ENCODE measurements at places on chromosomes 5 and 9. TPM values are rescaled to one million over a fixed set of nuclear protein-coding genes. Genes with fewer than 3 reads are reported as not detected.

Gene FOXD4L5
- total RNA-seq: 0.22 TPM

Gene PCDHGA5
- 0.52 TPM for total RNA-seq

Gene HSD17B3
- total RNA-seq: 0.75 TPM

Gene IRF1
- 35.6 TPM for total RNA-seq

Gene PCDHB3
- total RNA-seq: 21.6 TPM

Gene ACOT12
- not detected for total RNA-seq

Gene FST
- total RNA-seq: 12.7 TPM

DNA sequence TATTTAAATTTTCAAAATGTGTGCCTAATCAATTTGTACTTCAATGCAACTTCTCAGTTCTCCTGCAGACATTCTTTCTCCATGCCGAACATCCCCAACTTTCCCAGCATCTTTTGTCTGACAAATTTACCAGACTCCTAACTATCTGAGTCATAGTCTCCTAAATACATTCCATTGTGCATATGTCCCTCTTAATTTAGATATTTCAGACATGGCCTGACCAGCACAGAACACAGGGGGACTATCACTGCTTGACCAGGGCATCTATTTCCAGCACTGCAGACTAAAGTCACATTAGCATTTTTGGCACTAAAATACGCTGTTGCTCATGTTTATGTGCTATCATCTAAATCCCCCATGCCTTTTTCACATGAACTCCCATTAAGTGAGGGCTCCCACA lies 71.9 kb downstream of the ITGA1 start:
- DNase-seq: no peak

DNA sequence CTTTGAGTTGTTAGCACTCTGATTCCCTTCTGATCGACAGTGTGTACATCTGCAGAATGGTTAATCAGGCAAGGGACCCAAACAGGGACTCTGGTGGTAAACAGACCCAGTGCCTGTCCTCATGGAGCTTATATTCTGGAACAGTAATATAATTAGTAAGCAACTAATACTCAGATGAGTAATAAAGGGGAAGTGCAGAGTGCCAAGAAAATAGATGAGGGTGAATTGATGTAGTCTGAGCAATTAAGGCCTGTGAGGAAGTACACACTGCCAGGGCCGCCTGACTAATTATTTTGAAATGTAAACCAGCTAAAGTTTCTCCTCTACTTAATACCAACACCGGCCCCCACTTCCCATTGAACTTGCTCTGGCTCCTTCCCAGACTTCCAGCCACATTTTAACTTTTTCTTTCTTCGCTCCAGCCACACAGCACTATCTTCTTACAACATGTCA lies 4.2 kb downstream of the DHX29 start:
- DNase-seq: no peak

DNA sequence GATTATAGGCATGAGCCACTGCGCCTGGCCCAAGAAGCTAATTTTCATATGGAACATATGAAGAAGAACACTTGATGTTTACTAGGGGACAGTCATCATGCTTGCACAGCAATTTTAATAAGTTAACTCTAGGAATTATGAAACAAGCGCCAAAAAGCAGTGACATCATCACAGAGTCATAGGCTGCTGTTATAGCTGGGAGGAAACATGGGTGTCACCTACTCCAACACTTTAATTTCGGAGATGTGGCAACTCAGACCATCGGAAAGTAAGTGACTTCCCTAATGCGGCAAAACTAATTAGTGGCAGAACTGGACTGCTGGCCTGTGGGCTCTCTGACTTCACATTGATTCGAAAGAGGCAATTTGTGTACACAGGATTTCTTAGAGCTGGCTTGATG lies 38.1 kb upstream of the EQTN start:
- DNase-seq: no peak

- no peak for DNase-seq
Measured at GRCh38 chr5:137791387-137791786, 37.2 kb upstream of the HNRNPA0 start.

- no peak for DNase-seq
Measured at GRCh38 chr5:36669015-36669651, 62.7 kb downstream of the SLC1A3 start.

GRCh38 chr9:31078175-31078574 lies 1306.3 kb upstream of the ACO1 start:
- DNase-seq: no peak

DNA sequence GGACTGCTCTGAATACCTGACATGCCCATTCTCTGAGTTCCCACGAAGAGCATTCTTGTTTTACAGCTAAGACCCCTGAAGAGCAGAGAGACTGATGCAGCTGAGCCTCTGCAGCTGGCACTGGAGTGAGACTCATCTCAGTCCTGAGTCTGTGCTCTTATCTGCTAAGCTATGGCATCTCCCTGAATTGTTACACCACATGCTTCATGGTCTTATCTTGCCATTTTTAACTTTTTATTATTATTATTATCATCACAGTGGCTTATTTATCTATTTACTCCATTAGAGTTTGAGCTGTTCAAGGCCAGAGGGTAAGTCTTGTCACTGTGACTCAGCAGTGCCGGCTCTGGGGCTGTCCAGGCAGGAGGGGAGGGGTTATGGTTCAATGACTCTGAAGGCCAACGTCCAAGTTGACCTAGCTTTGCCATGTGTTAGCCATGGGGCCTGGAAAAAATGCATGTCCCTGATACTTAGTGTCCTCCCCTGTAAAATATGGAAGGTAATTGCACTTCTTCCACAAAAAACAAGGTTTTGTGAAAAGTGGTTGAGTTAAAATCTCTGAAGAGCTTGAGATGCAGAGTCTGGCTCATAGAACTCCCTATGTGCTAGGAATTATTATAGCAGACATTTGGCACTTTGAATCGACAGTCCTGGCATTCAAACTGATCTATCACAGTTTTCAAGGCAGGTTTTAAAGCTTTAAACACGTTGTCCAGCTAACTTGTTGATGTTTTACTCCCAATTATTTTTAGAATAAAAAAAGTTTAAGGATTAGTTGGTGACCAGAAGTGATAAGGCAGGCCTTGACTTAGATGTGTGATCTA lies 94.6 kb downstream of the ALDH1A1 start:
- DNase-seq: no peak

GRCh38 chr9:105346273-105346672 lies 101.6 kb upstream of the FSD1L start:
- no peak for DNase-seq

DNA sequence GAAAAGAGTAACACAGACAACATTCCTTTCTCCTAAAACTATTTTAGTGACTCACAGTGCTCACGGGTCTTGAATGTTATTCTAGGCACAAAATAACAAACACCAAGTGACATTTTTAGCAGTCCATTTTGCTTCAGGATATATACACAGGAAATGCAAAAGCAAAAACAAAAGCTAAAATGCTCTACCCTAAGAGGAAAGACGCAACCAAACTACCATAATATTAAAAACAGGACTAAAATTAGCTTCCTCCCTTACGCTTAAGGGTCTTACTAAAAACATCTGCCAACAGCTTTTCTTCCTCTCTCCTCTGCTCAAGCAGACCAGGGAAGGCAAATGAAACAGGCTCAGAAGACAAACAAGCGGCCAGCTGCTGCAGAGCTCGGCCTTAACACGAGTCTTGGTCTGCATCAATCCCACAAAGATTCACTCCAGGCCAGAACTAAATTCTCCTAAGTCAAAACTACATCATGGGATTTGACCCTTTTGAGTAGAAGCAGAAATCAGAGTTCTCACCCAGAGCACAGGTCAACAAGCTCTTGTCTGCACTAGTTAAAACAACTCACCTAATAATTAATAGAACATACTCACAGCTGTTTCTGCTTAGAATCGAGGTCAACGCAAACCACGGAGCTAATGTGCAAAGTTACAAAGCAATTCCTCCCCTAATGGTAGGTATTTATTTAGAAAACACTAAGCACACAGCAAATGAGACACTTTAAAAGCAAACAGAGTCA lies 62.3 kb downstream of the RAPGEF1 start:
- DNase-seq: no peak

DNA sequence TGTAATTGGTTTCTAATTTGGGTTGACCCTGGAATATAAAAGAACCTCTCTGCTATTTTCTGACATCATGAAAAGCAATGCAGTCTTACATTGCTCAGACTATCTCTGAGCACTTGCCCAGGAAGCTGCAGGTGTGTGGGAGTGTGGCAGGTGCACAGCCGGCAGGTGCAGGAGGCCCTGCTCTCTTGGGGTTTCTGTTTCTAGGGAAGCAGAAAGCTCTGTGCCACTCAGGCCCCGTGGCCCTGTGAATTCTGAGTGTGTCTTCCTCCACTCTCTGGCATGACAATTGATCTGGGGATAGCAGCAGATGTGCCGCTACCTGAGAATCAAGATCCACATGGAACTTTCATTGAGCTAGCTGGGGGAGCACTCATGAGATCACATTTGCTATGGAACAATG lies 45.7 kb upstream of the IRX2 start:
- DNase-seq: no peak

GRCh38 chr9:33466565-33467495 lies 6.9 kb downstream of the NOL6 start:
- peak; percentile 83 for DNase-seq

GRCh38 chr9:105535920-105536668 lies 21.8 kb upstream of the FKTN start:
- no peak for DNase-seq

- DNase-seq: no peak
Measured at GRCh38 chr9:107036367-107036766, 173.4 kb downstream of the ZNF462 start.

DNA sequence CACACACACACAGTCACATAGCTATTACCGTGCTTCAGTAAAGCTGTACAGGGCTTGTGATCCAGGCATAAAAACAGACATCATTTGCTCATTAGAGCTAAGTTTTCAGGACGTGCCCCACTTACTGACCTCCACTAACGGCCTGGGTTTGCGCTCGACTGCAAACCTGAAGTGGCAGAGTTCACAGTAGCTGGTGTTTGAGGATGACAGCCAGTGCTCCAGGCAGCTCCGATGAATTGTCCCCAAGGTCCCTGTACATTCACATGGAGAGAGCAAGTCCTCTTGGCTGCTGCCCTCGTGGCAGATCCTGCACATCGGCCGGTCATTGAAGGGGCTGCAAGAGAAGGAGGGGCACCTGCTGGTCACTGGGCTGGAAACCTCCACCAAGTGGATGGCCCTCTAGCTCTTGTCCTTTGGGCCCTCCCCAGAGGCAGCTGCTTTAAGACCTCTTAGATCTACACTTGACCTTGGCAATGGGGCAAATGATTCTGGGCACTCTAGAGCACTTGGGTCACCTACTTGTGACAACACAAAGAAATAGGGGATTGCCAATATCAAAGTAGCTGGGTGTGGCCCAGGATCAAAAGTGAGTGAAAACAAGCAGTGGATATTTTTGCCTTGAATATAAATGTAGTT lies 115.4 kb downstream of the MARCHF3 start:
- DNase-seq: no peak

- DNase-seq: no peak
Measured at GRCh38 chr9:108654566-108654965, 201.2 kb downstream of the ACTL7B start.

DNA sequence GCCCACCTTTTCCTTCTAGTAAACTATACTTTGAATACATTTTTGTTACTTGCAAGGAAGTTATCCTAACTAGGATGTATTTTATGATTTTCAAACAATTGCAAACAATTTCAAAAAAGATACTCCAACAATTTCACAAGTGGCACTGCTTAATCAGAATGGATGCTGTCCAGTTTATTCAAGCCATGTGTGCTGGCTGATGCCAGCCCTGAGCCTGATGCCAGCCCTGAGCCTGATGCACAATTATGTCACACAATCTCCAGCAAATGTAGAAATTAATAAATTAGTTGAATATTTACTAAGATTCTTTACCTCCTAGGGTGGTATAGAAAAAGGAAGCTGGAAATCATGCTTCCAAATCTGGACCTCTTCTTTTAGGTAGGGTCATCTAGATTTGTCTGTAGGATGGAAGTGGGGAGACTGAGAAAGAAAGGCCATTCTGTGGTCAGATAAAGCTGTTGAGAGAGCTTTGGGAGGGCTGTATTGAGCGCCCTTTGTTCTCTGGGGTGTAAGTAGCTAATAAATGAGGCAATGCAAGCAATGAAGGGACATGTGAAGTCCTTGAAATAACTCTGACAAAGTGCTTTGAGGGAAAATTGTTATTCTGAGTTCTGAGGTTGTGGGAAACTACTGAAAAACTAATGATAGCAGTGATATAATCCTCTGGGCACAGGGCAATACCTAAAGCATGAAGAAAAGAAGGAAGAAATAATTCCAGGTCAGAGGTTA lies 5.8 kb upstream of the C6 start:
- DNase-seq: no peak

All from mesothelial cell of epicardium (in vitro differentiated cells).